Uterus (tissue), 4 donors: ENCODE measurements at places on chromosomes 12 and 14.
A peak's percentile ranks its signal among the peaks of the same experiment; 100 is the strongest.

DNA sequence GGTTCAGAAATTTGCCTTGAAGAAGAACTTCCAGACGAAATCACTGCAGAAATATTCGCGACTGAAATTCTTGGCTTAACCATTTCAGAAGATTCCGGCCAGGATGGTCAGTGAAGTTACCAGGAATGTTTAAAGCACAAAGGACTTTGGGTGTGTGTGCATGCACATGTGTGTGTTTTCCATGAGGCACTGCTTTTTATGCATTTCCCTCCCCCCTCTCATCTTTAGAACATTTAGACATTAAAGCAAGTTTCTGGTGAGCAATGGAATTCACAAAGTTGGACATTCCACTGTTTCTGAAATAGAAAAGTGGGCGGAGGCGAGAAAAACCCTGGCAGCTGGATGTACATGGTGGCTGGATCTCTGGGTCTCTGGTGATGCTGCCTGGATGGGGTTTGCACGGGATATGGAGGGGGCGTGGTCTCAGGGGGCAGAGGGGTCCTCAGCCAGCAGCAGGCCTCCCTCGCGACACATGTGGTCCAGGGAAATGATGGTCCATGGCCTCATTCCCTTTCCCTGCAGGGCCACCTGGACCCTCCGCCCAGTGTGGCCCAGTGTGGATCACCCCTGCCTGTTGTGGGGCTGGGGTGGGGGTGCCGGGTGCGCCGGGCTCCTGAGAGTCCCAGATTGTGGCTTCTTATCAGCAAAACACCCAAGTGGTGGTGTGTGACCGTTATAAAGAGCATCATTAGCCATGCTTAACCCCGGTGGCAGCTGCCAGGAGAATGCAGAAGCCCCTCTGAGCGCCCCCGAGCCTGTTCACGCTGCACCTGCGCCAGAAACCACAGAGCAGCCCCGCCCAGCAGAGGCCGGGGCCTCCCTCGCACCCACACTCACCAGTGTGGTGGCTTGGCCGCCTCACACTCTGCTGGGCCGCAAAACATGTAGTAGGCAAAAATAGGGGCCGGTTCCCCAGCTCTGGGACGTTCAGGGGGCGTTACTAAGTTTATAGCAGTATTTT lies 17.8 kb upstream of the BCL7A start:
- no peak for DNase-seq

GRCh38 chr12:2283916-2284315 lies 231.1 kb downstream of the CACNA1C start:
- peak; percentile 32 for DNase-seq

DNA sequence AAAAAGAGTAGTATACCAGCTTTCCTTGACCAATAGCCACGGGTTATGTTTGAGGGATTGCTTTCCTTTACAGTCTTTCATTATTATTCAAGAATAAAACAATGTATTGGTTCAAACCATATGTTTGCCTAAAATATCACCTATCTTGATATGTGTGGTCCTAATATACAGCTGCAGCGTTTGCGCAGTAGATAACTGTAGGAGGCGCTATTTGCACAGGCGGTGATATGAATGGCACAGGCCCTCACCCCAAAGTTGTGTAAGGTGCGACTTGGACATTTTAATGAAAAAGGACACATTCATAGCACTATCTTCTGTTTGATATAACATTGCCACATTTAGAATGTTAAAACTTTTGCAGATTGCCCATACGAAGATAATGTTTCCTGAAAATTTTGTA lies 298.4 kb downstream of the TRHDE start:
- DNase-seq, result no peak

DNA sequence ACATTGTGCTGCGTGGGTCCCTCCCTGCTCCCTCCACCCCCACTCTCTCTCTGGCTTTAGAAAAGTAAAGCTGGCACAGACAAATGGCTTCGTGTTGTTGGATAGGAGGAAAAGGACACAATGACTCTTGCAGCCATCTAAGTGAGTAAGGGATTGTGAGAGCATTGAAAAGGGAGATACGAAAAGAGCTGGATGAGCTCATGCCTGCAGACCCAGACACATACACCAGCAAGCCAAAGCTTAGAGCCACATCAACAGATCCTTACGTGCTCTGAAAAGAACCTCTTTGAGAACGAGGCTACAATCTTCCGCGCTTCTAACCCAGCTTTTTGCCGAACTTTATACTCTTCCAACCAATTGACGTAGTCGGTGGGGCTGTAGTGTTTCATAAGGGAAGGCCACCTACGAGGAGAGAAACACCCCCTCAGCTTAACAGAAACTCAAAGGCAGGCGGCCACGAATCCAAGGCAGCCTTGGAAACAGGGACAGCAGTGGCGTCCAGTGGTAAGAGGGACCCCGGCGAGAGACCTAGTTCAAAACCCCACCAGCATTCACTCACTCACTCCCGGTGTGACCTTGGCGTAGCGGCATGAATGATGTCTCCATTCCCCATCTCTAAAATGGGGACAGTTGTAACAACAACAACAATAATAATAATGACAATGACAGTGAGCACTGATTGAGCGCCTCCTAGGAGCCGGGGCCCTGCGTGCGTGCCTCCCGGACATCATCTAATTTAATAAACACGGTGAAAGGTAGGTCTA lies 1.1 kb downstream of the FBXO21 start:
- DNase-seq, result peak; percentile 18

- DNase-seq, result no peak
These were observed 38.9 kb downstream of the FOXN3 start for GRCh38 chr14:89378119-89378518.

- no peak for DNase-seq
These were observed 623.1 kb upstream of the LRFN5 start for GRCh38 chr14:40983604-40984003.

DNA sequence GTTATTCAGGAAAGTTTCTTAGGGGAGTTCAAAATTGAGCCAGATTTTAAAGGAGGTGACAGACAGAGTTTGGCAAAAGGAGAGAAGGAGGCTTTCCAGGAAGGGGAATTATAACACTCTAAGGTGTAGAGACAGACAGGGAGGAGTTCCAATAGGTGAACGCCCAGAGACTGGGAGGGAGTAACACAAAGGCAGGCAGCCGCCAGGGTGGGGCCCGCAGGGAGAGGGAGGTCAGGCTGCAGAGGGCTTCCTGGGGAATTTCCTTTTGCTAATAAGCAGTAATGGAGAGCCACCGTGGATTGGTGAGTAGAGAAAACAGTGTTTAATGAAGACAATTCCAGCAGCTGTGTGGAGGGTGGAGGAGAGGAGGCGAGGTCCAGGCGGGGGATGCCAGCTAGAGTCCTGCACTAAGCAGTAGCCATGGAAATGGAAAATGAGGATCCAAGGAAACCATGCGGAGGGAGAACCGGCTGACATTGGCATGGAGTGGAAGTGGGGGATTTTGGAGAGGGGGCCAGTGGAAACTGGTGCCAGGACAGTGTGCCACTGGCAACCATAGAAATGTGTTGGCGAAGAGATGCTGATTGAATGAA lies 22.2 kb downstream of the GRIN2B start:
- no peak for DNase-seq

DNA sequence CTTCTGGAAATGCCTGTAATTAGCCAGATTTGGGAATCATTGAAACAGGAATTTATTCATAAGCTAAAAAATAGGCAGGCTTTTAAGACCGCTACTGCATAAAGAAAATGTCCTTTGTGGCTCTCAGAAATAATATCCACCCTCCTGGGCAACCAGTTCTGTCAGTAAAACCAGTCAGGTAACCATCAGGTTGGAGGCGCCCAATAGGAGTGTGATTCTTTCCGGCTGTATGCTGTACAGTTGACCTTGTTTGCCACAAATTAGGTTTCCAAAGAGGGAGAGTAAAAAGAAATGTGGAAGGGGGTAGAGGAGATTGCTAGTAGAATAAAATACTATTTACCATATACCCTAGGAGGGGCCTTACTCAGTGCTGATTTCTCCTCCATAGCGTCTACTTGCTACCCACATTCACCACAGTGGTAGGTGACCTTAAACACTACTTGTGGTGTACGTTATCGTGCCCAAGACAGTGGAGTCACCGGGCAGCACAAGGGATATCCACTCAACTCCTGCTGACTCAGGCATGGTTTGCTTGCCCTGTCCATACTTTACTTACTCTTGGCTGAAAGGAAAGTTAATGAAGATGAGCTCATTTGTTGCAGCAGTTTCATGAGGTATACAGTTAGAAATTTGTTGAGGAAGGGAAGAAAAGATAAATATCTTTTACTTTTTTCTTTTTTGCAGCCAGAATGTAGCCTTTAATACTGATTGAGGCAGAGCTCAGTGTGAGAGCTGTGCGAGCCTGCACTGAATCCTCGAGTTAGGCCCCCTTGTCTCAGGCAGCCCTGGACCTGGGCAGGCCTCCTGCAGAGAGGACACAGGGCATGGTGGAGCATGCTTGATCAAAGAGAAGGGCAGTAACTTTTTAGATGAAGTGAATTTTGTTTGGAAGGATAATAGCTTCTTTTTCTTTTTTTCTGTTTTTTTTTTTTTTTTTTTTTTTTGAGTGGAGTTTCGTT lies 76.7 kb downstream of the DIP2B start:
- DNase-seq, result no peak

DNA sequence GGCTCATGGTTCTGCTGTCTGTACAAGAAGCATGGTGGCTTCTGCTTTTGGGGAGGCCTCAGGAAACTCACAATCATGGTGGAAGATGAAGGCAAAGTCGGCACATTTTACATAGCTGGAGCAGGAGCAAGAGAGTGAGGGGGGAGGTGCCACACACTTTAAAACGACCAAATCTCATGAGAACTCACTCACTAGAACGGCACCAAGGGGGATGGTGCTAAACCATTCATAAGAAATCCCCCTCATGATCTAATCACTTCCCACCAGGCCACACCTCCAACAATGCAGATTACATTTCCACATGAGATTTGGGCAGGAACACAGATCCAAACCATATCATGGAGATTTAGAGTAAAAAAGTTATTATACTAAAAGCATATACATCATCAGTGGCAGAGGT lies 13.6 kb upstream of the LEMD3 start:
- DNase-seq, result no peak

DNA sequence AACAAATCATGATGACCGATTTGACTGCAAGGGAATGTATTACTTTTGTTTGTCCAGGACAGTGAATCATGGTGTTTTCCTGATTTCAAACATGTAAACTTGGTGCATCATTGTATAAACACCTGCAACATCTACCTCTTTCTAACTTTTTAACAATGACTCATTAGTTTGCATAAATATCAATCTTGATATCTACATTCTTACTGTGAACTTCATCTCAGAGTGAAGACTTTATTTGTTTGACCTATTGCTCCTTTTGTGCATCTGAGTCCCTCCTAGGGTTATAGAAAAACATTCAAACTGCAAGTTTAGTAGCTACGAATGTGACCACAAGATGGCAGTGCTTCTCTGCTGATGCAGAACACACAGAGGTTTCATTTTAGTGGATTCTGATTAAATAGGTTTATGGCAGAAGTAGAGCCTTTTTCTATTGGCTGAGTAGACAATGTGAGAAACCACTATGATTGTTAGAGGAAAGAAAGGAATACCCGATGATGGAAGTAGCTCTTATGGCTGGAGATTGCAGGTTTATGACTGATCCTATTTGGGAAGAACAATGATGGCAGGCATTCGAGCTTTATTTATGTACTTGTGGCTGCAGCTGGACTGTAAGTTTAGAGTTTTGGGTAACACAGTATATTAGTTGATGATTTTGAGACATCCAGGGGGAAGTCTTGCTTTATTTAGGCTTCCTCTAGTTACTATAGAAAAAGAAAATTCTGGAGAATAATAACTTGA lies 244.2 kb upstream of the OR4E1 start:
- no peak for DNase-seq

DNA sequence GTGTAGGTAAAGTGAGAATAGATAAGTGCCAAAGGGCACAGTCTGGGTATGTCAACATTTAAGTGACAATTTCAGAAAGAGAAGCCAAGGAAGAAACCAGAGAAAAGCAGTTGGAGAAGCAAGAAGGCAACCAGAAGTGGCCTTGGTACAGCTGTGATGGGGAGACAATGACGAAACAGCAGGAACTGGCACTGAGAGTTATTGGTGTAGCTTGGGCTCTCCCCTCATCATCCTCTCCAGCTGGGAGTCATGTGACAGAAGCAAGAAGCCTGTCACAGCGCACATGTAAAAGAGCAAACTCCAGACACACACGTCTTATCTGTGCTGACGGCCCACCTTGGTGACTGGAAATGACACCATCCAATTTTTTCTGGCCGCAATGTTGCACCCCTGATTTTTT lies 203.3 kb upstream of the NUDT4 start:
- DNase-seq, result no peak

DNA sequence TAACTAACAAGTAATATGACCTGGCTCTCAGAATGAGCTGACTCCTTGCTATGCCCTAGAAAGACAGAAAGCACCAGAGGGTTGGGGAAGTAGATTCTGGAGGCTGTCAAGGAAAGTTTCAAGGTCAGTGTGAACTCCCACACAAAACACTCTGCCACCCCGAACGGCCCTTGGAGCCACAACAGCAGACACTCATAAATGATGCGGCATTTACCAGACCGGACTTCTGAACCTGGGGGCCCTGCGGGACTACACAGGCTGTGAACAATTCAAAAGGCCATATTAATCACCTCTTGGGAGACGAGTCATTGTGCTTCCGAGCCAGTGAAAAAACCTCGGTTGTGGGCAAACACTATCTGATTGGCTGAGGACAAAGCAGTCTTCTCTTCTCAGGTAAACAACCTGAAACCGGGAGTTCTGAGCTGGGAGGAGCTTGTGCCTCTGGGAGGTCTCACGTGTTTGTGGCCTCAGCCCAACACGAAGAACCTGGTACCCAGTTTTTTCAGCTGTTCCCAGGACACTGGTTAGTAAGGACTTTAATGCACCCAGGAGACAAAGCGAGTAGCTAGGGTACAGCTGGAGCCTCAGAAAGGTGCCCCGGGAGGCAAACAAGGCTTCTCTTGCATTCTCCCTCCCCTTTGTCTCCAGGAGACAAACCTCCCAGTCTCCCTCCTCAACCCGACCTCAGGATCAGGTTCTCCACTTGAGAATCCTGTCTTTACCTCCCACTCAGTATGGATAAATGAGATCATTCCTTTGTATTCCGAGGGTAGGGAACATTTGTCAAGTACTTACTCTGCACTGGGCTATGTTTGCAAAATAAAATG lies 35.3 kb downstream of the VWF start:
- DNase-seq, result no peak

- DNase-seq, result no peak
These were observed 10.2 kb downstream of the PPFIBP1 start for GRCh38 chr12:27534060-27534764.

DNA sequence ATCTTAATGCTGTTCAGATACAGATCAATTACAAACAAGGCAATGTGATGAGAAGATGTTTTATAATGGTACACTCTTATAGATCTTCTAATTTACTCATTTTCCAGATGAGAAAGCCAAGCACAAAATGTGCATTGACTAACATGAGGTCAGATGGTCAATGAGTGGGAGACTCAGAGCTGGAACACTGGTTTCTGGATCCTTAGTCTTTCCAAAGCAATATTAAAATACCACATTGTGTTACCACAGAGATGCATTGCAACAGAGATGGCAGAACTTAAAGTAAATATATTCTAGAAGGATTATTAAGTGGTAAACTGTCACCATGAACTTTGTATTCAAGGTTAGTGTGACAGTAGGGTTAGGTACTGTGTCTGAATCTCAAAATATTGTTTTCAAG lies 113.6 kb downstream of the SLC15A5 start:
- DNase-seq, result no peak
